ENCODE measurements at places on chromosomes 16 and 17.

GRCh38 chr16:4096509-4096908 lies 19.7 kb downstream of the ADCY9 start:
- H3K4me3 ChIP-seq, result no peak overlapping the region
- H3K4me1 ChIP-seq, result no peaks in the 10 kb centered on the region
- no peak for DNase-seq
- H3K36me3 ChIP-seq, result no peaks in the 10 kb centered on the region
- no peak overlapping the region for H3K27ac ChIP-seq
- no peaks in the 10 kb centered on the region for H3K27me3 ChIP-seq

GRCh38 chr16:67773569-67774456 lies 32.5 kb downstream of the RANBP10 start:
- H3K36me3 ChIP-seq, result peaks cover 6% of the 10 kb centered on the region
- DNase-seq, result no peak
- no peaks in the 10 kb centered on the region for H3K27me3 ChIP-seq
- no peak overlapping the region for H3K4me3 ChIP-seq

DNA sequence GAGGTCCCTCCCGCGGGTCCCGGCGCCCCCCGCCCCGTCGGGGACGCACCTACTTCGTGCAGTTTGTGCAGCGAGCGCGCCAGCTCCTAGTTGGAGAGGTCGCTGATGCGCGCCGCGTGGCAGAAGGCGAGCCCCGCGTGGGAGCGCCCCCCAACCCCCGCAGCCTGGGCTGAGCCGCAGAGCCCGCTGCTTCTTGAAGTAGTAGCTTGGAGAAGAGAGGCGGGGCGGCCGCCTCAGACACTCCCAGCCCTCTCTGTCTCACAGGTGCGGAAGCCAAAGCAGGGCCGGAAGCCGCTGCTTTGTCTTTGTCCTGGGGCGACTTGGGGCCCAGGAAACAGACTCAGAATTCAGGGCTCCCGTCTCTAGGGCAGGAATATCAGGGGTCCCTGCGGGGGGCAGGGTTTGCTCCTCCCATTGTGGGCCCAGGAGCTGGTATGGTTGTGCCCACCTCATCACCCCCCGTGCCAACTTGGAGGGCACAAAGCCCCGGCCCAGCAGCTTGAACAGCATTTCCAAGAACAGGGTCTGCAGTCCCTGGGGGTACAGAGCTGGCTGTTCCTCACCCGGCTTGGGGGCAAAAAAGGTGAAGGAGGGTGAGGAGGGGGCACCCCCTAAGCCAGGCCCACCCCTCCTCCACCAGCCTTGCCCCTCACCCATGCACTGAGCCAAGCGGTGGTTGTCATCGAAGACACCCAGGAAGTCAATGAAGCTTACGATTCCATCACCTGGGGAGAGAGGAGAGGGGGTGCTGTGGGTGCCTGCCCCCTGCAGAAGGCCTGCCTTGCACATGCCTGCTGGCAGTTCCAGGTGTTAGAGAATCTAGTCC lies 13.5 kb downstream of the SPATA32 start:
- DNase-seq, result no peak
- peaks cover 8% of the 10 kb centered on the region for H3K4me1 ChIP-seq
- H3K4me3 ChIP-seq, result peak overlapping the region; percentile 78
- H3K27me3 ChIP-seq, result no peaks in the 10 kb centered on the region

GRCh38 chr16:4938683-4939030 lies 1.7 kb upstream of the PPL start:
- peaks cover 38% of the 10 kb centered on the region for H3K4me1 ChIP-seq
- H3K36me3 ChIP-seq, result no peaks in the 10 kb centered on the region
- DNase-seq, result no peak
- H3K27ac ChIP-seq, result no peak overlapping the region

- peaks cover 4% of the 10 kb centered on the region for H3K4me1 ChIP-seq
- H3K4me3 ChIP-seq, result no peak overlapping the region
- H3K36me3 ChIP-seq, result peaks cover 2% of the 10 kb centered on the region
- no peak overlapping the region for H3K27ac ChIP-seq
These were observed 76.6 kb downstream of the TBC1D16 start for GRCh38 chr17:79959042-79959441.
